ENCODE measurements at places on chromosomes 3 and 15.

DNA sequence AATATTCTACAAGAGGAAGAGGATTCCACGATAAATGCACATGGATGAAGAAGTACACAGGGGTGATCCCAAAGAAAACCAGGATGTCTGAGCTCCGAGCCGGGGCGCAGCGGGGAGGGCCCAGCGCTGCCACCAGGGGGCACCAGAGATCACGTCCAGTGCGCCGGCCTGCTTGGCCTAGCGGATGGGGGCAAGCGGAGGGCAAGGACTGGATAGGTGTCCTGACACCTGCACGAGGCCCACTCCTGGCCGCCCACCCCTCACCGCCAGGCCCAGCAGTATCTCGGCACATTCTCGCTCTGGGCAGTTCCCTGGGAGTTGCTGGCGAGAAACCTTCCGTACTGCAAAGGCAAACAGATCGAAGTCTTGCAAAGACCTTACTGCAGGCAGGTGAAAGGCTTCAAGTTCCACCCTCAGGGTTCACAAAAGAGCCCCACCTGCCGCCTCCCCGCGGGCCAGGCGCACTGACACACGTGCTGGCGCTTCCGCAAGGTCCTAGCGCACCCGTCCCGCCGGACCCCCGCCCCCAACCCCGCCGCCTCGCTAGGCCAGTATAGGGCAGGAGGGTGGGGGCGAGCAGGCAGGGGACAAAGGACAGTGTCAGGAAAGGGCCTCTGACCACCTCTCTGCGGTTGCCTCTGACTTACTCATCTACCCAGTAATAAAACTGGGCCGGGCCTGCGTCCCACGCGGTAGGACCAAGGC is 3.3 kb downstream of the ANKRD63 start:
- DNase-seq: no peak

GRCh38 chr15:77696871-77697270 is 64.2 kb upstream of the LINGO1 start:
- no peak for DNase-seq

DNA sequence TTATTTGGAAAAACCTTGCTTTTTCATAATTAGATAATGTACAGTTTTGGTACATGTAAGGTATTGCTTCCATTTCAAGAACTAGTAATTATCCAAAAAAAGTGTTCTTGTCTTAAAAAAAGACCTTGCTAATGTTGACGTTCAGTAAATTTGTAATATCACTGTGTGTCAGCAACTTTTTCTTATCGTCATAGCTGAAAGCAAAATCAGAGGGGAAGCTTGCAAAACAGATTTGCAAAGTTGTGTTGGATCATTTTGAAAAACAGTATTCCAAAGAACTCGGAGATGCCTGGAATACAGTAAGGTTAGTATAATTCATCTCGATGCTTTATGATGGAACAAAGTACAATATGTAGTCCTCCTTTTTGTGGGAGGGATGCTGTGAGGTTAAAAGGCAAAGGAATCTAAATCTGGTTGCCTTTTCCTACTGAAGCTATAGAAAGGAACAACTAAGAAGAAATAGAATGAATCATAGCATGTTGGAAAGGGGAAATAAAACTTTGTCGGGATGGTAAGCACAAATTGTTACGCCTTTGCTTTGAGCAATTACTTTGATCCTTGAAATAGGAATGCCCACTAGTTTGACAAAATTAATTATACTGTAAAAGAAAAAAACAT is 1.5 kb downstream of the NSUN3 start:
- DNase-seq: no peak

DNA sequence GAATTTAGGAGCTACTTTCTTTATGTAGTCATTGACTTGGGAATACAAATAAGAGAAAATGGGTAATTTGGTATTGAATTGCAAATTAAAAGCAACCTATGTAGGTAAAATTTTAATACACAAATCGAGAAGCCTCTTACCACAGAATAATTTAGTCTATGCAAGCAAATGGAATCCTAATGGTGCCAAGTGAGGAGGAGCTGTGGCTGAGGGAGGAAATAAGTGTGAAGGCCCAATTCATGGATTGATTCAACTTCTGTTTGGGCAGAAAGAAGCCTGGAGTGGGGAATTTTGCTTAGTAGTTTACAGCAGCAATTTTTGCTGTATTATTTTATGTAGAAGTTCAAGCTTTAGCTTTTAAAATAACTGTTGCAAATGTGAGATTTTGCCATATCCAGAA is 291.9 kb downstream of the OXSM start:
- no peak for DNase-seq

GRCh38 chr3:155585384-155585783 is 159.5 kb downstream of the PLCH1 start:
- no peak for DNase-seq

GRCh38 chr3:9815986-9816385 is 5.9 kb downstream of the TTLL3 start:
- DNase-seq: no peak

DNA sequence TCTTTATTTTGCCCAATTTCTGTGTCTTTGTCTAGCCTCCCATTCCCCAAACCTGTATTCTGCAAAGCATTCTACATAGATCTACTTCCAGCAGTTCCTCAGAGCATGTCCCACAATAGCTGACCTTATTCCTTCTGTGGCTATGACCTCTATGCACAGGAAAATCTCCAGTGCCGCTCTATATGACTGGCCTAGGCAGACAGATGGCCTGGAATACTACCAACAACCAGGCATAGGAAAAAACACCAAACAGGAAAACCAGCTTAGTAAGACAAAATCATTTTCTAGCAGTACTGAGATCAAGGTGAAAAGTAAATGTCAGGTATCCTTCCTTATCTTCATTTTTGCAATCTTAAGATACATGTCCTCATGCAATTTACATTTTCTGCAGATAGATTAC is 1115.0 kb downstream of the IGSF11 start:
- no peak for DNase-seq

- DNase-seq: no peak
These were observed 40.1 kb upstream of the CD47 start for GRCh38 chr3:108130701-108131474.

DNA sequence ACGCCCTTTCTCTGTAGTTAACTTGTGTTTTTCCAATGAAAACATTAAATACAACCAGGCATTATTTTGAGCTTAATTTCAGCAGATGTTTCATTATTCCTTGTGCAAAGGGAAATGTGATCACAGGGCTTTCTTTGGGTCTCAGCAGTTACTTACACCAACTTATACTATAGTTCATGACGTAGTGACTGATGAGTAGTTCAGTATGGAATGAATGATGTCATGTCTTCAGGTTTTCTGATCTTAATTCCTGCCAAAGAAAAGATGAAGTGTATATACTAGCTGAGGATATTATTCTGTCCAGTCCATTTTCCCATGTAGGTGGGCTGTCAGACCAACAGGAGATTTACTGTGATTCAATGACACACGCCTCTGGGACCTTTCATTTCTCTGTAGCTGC is 61.3 kb downstream of the MYRIP start:
- no peak for DNase-seq

- DNase-seq: no peak
These were observed 15.7 kb downstream of the CAPN7 start for GRCh38 chr3:15221574-15222217.

DNA sequence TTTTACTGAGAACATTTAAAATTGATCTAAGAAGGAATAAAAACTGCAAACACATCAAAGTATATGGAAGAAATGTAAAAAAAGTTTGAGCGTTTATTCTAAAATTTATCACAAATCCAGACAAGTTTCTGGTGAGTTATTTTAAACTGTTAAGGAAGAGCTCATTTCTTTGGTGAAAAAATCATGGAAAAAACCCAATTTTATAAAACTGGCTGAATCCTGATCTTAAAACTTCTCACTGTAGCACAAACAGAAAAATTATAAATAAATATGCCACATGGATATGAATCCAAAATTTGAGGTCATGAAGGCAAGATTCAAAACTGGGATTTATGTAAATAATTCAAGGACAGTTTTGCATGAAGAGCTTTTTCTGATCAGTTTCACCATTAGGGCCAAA is 205.1 kb upstream of the RGMA start:
- DNase-seq: no peak

GRCh38 chr3:82128271-82128670 is 366.8 kb upstream of the GBE1 start:
- DNase-seq: no peak

GRCh38 chr3:184703657-184704056 is 8.2 kb downstream of the MAGEF1 start:
- DNase-seq: no peak

DNA sequence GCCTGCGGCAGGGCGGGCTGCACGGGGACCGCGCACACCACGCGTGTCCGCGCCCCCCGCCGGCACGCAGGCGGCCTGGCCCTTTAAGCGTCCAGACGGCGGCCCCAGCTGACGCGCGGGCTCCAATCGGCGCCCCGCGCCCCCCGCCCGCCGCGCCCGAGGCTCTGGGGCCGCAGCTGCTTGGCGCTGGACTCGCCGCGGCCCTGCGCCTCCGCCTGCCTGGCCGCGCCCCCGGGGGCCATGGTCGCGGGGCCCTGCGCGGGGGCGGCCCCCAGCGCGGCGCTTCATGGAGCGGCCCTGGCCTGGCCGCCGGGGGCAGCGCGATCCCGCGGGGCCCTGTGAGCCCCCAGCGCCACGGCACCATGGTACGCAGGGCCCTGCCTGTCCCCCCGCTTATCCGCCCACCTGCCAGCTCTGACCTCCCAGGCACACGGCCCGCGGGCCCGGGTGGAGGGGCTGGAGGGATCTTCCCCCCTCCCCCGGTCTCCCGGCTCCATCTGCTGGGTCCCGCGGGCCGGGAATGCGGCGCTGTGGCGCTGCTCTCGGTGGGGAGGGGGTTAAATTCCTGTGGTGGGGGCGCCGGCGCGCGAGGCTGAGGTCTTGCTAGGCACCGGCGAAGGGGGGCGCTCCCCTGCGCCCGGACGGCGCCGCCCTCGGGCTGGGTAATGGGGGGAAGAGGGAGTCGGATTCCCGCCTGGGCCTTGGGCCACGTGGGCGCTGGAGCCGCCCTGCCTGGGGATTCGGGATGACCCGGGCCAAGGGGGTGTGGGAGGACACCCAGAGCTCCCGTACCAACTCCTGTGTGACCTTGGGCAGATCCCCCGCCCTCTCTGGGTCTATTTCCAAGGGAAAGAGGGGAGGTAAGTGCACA is 1.1 kb downstream of the ZBTB47 start:
- DNase-seq: no peak

- DNase-seq: no peak
These were observed 249.2 kb downstream of the OPA1 start for GRCh38 chr3:193842029-193842798.

DNA sequence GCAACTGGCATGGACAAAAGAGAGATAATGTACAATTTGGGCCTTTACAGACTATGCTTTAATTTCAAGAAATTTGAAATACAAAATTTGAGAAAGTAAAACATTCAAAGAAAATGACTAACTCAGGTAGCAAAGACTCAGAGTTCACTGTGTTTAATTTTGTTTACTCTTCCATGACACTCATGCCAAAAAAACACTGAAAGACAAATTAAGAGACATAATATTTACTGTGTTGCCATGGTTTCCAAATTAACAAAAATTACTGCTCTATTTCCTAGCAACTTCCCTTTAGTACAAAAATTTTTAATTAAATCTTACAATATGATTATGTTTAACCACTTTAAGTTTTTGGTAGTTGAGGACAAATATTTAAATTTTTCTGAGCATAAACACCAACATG is 29.6 kb downstream of the LRRFIP2 start:
- DNase-seq: no peak

DNA sequence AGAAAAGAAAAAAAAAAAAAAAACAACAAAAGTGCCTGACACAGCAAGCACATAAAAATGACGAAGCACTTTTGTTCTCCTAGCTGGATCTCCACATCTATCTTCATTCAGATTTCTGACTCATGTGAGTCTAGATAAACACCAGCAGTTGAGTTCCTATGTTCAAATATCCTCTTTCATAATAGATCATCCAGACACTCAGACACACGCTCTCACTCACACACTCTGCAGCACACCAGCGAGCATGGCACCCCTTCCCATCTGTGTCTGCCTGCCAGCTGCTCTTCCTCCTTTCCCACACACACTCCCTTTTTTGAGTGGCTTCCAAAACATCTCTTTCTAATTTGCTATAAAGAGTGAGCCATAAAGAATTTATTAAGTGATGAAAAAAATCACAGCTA is 19.8 kb upstream of the CELF6 start:
- DNase-seq: peak; percentile 33

- DNase-seq: no peak
These were observed 1.3 kb downstream of the MYRIP start for GRCh38 chr3:39810647-39811161.

Data from smooth muscle cell of the brain vasculature (primary cell).